ENCODE measurements at places on chromosomes 16 and 17.

DNA sequence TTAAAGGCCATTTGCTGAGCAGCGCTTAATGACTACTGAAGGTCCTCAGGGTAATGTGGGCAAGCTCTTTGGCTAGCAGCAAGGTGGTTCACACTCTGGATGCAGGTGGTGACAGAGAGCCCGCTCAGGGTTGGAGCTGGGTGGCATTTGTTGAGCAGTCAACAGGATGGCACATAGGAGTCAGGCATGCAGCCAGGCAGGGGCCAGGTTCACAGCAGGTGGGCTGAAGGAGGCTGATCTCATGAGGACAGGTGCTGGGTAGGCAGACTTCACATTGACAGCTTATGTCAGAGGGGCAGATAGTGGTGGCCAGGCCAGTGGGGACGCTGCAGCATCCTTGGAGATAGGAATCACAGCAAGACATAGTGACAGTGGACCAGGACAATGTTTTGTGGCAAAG lies 4.5 kb downstream of the KRTAP3-1 start:
- DNase-seq: no peak

- no peak for DNase-seq
These were observed 6.5 kb upstream of the USP32 start for GRCh38 chr17:60398227-60398959.

DNA sequence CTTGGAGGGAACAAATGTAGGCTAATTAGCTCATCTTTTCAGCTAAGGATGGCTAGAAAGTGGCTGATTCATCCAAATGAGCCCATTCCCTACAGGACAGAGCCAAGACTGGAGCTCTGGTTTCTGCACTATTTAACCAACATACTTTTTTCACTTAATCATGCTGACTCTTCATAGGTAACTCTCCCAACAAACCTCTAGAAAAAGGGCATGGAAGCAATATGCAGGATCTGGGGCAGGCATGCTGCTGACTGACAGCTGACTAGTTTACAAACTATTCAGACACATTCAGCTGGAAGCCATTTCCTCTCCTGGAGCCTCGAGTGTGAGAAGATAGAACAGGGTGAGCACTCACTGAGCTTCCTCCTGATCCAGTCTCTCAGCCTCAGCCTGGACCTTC lies 6.2 kb downstream of the BECN1 start:
- DNase-seq: no peak

DNA sequence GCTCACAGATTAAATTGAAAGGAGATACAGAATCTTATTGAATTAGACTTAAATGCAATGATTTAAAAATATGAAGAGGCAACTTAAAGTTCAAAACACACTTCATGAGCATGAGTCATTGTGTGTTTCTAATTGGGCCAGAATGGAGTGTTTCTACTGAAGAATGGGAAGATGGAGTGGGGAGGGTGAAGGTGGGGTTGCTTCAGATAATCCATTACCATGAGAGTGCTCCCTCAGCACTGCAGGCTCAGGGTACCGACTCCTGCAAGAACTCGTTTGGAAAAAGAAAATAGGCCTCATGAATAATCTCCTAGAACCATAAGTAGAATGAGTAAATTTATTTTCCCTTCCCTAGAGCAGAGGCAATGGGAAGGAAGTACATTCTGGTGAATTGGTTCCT lies 372.8 kb downstream of the TOX3 start:
- DNase-seq: no peak

DNA sequence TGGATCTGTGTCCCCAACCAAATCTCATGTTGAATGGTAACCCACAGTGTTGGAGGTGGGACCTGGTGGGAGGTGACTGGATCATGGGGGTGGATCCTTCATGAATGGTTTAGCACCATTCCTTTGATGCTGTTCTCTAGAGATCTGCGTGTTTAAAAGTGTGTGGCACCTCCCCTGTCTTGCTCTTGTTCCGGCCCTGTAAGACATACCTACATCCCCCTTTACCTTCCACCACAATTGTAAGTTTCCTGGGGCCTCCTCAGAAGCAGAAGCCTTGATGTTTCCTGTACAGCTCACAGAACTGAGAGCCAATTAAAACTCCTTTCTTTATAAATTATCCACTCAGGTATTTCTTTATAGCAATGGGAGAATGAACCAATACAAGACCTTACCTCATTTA lies 257.7 kb downstream of the XYLT1 start:
- DNase-seq: no peak

GRCh38 chr17:50794361-50794760 lies 27.0 kb upstream of the ANKRD40CL start:
- DNase-seq: no peak

DNA sequence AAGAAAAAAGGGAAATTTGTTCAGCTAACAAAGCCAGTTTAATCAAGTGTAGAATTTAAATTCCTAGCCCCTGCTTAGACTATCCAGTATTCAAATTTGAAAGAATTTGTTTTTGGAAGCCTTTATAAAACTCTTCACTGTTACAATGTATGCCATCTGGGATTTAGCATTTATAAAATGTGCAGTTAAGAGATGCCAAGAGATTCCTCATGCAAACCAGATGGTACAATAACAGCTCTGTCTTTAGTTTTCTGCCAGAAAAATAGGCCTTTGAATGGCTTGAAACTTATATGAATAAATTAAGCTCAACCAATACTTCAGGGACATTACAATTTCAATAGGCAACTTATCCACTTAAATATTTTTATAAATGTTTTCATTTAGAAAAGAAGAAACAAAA lies 6.8 kb upstream of the ANKS4B start:
- no peak for DNase-seq
